ENCODE measurements at places on chromosomes 1 and 21. TPM values are rescaled to one million over a fixed set of nuclear protein-coding genes. Genes with fewer than 3 reads are reported as not detected.

Gene RAB25
- total RNA-seq: 1.3 TPM

Gene PCSK9
- total RNA-seq: not detected

DNA sequence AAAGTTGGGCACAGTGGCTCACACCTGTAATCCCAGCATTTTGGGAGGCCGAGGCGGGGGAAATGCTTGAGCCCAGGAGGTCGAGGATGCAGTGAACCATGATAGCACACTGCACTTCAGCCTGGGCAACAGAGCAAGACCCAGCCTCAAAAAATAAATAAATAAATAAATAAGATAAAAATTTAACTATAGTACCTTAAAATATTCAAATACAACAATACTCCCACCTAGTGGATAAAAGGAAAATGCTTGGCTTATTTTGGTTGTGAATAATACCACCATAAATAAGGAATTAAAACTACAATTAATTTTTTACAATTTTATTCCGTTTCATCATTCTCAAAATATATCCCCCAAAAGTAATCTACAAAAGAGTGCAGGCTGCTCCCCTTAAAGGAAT lies 8.1 kb downstream of the PSMG1 start:
- DNase-seq: no peak

DNA sequence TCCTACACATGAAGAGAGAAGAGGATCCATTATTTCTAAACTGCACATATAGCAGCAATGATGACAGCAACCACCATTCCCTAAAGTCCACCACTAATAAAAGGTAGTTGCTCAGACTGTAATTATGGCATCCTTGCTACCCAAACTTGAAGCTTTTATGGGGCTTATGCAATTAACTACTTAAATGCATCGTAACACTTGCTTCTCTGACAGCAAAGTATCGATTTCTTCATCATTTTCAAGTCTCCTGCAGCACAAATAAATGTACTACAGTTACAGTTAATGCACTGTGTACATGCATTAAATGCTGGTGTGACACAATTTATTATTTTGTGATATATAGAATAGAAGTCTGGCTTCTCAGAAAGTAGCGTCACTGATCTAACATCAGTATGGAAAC lies 241.7 kb downstream of the USH2A start:
- no peak for DNase-seq

DNA sequence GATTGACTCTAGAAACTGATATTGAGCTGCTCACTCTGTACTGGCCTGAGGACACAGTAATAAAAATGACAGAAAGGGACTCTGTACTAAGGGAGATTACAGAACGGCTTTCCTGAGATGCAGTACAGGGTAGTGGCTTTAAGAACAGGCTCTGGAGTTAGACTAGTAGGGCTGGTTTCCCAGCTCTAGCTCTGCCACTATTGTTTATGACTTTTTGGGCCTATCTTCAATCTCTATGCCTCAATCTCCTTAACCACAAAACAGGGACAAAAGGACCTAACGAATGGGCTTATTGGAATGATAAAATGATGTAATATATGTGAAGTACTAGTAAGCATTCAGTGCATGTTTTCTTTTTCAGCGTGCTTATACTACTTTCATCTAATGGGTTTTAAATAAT lies 1.4 kb downstream of the DEPDC1 start:
- no peak for DNase-seq

GRCh38 chr1:184260382-184260781 lies 126.4 kb upstream of the C1orf21 start:
- no peak for DNase-seq

- no peak for DNase-seq
Measured at GRCh38 chr1:24992124-24992760, 62.2 kb upstream of the RUNX3 start.

DNA sequence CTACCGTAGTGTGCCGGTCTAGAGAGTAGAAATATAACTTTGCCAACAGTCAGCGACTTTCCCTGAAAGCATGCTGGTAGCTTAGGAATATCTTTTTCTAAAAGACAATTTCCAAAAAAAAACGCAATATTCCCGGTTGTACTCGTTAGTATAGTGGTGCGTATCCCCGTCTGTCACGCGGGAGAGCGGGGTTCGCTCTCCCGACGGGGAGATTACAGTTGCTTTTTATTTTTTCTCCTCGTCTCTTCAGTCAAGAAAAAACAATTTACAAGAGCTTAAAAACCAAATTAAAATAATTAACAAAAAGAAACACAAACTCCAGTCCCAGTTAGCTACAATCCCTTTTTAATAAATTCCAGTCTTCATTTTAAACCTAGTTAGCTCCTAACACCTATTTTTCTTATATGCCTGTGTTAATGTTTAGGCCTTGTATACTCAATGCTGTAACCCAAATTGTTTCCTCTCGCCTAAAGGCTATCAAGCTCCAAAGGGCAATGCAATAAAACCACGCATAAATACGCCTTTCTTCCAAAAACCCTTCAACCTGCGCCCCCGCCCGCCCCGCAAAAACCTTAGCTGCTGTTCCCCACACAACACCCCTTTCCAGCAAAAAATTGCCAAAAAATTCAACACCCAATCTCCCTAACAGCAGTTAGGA lies 7.8 kb downstream of the HSPA6 start:
- DNase-seq: no peak

- DNase-seq: no peak
Measured at GRCh38 chr1:55861676-55862340, 646.6 kb upstream of the USP24 start.

GRCh38 chr1:107076841-107077240 lies 20.4 kb downstream of the PRMT6 start:
- no peak for DNase-seq

Data from activated naive CD4-positive, alpha-beta T cell treated with anti-CD3 and anti-CD28 coated beads for 36 hours (primary cell).